ENCODE measurements at places on chromosomes 5 and 9.

DNA sequence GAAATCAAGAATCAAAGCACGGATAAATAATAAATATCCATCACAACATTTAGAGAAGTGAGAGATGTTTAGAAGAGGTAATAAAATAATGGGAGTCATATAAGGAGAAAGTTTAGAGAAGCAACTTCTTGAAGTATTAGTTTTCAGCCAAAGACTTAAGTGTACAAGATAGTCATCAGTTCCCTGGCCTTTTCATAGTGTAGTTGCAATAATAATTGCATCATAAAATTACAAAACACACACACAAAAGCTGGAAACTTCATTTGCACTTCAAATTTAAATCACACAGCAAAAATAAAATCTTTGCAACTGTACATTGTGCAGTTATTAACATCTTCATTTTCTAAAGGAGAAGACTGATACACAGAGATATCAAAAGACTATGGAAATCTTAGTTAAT is 319.1 kb upstream of the RGMB start:
- DNase-seq: peak; percentile 45

- DNase-seq: no peak
Observed at GRCh38 chr9:22056402-22056801, 47.3 kb upstream of the CDKN2B start.

GRCh38 chr9:93123561-93124283 is 10.3 kb downstream of the NINJ1 start:
- DNase-seq: no peak

DNA sequence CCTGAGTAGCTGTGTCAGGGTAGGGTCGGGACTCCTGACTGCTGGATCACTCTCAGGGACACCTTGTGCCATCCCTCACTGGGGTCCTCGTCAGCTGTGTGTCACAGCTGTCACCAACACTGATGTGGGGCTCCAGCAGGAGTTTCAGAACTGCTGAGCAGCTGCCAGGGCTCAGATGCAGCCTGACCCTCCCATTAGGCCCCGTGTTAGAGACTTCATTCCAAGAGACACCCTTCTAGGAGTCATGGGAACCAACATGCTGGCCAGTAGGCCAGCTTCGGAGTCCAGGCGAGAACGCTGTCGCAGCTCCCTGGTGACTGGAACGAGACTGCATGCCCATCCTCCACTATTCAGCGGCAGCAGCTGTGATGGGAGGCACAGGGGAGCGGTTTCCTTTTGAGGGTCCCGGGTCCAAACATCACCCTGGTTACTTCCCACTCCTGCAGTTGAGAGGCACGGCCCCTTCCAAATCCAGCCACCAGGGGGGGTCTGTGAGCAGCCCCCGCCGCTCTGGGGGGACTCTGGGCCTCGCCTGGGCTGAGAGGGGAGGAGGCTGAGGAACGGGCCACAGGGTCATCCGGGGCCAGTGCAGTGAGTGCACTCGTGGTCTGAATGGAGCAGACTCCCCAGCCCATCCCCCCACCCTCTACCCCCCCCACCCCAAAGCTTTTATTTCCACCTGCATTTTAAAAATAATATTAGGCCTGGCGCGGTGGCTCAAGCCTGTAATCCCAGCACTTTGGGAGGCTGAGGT is 12.6 kb upstream of the TCF7 start:
- no peak for DNase-seq

DNA sequence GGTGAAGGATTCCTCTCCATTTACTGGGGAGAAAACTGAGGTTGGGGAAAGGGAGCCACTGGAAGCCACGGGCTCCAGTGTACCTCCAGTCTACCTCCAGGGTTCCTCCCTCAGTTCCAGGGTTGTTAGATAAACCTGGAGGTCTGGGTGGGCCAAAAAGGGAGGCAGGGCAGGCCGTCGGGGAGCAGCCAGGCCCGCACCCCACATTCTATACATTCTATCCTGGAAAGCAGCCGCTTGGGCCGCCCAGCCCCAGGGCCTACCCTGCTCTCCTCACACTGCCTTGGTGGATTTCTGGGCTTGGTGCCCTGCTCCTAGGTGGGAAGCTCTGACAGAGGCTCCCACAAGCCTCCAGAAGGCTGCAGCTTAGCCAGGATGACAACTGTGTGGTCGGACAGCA is 18.1 kb upstream of the SUSD3 start:
- no peak for DNase-seq

DNA sequence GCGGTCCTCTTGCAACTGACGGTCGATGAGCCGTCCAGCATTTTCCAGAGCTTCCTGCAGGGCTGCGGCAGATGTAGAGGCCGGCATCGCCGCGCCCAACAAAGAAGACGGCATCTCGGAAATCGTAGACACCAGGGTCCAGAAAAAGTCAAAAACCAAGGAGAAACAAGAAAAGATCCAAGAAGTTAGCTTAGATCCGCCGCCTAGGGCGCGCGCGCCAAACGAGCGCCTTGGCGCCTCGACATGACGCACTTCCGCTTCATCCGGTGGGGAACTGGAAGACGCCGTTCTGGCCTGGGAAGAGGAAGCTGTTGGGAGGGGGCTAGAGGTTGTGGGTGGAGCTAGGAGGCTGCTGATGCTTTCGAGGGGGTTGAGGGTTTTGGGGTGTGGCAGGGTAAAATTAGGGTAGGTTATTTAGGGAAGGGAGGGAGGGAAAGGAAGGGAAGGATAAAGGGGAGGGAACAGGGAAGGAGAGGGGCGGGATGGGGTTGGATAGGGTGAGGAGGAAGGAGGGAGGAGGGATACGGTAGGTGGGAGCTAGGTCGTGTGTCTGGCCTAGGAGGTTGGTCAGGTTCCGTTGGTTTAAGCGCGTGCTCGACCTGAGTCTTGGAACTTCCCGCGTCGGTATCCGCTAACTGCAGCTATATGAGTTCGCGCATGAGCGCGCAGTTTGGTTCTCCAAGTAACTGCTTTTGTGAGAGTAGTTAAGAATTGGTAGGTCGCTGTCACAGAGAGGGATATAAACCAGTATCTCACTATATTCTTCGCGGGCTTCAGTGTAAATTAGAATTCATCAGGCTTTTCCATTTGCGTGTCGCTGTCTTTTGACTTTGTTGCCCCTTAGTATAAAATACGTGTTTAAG is at the start of gene NUP155:
Gene NUP155, minus strand, starts transcription at position 243 of the 863 bp plus-strand sequence. Its CDS starts 129 bp downstream, at position 114.
- DNase-seq: peak; percentile 98

GRCh38 chr9:107751567-107752210 is 262.1 kb upstream of the KLF4 start:
- DNase-seq: no peak

DNA sequence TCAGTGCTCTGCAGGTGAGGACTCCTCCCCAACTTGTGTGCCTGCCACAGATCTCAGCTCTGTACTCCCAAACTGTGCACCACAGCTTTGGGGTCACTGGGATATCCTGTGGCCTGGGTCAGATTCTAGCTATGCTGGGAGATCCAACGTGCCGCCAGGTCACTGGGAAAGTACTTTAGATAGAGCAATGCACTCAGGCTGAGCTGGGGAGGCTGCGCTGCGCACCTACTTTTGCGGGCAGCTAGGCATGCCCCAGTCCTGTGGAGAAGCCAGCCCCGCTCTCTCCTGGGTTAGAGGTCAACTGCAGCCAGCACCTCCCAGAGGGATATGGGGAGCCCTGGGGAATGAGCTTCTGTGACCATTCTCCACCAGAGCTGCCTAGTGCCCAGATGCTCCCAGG is 552.1 kb upstream of the CDH9 start:
- DNase-seq: no peak

DNA sequence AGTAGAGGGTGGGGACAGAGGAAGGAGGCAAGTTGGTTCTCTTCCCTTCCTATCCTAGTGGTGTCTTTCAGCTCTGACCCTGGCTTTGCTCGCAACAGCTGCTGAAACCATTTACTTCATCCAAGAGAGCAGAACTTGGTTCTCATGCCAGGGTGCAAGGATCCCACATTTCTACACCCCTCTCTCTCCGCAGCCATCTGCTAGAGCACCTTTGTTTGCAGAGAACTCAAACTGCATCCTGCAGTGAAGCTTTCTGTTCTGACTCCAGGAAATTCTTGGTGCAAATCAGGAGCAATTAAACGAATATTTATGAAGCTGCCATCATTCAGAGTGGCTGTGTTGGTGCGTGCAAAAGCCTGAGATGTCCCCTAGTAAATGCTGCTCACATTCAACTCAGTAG is 31.9 kb downstream of the NEUROG1 start:
- no peak for DNase-seq

- no peak for DNase-seq
Observed at GRCh38 chr5:71681296-71681695, 37.8 kb upstream of the CARTPT start.

GRCh38 chr9:942805-943580 is 33.5 kb upstream of the DMRT3 start:
- DNase-seq: no peak

GRCh38 chr9:91760906-91761305 is 189.1 kb downstream of the ROR2 start:
- no peak for DNase-seq

DNA sequence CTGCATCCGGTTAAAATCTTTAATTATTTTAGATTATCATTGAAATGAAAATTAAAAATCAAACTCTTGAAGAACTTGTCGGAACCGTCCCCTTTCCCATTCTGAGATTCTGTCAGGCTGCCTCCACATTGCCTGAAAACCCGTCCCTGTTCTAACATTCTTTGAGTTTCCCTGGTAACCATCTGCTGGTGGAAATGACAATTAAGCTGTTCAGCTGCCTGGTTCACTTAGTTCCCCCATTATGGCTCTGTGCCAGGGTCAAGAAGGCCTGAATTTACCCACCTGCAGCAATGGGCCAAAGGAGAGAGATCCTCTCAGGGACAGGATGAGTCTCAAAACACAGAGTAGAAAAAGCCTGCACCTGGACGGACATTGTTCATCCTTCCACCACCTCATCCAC is 11.8 kb upstream of the TCOF1 start:
- DNase-seq: no peak

- DNase-seq: no peak
Observed at GRCh38 chr5:1801967-1802295, 724 bp downstream of the NDUFS6 start.
